Activated naive CD4-positive, alpha-beta T cell (primary cell): ENCODE measurements at places on chromosomes 2 and 18.

GRCh38 chr2:133407341-133407740 lies 160.9 kb downstream of the NCKAP5 start:
- DNase-seq = no peak

GRCh38 chr18:37280701-37281393 lies 284.8 kb downstream of the CELF4 start:
- no peak for DNase-seq

DNA sequence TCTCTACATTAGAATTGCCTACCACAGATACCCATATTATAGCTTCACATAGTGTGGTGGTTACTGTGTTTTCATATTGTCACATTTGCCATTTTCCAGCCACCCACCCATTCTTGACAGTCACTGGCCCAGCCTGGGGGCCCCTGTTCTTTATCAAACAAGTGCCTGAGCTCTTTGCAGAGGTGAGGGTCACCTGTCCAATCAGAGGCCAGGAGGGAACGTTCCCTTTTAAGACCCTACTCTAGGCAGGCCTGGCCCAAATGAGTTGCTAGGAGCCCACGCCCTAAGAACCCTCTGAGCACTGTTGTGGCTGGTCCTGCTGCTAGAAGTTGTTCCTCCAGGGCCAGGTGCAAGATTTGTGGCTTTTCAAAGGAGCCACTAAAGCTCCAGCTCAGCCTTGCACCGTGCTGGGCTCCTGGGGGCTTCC lies 5.2 kb downstream of the IL37 start:
- no peak for DNase-seq

DNA sequence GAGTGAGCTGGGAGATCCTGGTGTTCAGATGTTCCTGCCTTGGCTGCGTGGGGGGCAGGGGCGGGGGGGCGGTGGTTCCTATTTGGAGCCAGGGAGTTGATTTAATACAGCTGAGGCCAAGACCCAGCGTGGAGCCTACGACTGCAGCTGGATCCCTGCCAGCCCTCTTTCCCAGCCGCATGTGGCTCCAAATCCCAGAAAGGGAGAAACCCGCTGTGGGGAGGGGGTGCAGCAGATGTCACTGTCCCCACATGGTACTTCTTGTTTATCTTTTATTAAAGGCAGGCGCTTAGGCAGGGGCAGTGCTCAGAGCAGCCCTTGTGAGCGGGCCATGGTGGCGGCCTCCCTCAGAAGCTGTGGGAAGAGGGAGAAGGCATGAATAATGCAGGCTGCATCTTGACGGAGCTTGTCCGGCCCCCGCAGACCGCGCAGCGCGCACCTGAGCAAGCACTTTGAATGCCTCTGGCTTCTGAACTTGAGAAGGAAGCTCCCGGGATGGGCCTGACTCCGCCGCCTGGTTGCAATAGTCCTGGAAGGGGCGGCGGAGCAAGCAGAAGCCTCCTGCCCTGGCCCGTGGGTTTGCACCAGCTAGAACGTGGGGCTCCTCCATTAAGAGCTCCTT lies 112.1 kb downstream of the GLI2 start:
- no peak for DNase-seq

GRCh38 chr2:169562519-169562918 lies 11.1 kb downstream of the FASTKD1 start:
- DNase-seq = no peak

DNA sequence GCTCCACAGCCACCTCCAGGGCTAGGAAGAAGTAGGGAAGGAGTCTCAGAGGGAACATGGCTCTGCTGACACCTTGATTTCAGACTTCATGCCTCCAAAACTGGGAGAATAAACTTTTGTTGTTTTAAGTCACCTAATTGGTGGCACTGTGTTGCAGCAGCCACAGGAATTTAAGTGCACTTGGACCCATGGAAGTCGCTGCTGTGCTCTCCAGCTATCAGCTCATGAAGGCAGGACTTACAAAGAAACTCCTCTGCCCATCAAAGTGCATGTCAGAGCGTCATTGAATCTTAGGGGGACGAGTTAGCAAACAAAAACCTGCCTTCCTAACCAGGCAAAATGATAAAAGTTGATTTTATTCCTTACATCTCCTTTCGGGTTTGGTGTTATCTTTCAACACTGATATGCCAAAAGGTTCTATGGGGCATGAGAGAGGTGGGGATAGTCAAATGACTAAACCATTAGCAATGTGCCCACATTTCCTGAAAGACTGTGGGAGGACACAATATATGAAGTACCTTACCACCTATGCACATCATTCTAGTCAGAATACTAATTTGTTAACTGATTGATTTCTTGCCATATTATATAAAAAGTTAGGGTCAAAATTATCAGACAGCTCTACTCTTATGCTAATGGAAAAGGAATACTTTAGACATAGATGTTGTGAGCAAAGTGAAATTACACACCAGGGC lies 235.8 kb upstream of the TNP1 start:
- no peak for DNase-seq

GRCh38 chr2:51290725-51291124 lies 258.8 kb upstream of the NRXN1 start:
- DNase-seq = no peak

DNA sequence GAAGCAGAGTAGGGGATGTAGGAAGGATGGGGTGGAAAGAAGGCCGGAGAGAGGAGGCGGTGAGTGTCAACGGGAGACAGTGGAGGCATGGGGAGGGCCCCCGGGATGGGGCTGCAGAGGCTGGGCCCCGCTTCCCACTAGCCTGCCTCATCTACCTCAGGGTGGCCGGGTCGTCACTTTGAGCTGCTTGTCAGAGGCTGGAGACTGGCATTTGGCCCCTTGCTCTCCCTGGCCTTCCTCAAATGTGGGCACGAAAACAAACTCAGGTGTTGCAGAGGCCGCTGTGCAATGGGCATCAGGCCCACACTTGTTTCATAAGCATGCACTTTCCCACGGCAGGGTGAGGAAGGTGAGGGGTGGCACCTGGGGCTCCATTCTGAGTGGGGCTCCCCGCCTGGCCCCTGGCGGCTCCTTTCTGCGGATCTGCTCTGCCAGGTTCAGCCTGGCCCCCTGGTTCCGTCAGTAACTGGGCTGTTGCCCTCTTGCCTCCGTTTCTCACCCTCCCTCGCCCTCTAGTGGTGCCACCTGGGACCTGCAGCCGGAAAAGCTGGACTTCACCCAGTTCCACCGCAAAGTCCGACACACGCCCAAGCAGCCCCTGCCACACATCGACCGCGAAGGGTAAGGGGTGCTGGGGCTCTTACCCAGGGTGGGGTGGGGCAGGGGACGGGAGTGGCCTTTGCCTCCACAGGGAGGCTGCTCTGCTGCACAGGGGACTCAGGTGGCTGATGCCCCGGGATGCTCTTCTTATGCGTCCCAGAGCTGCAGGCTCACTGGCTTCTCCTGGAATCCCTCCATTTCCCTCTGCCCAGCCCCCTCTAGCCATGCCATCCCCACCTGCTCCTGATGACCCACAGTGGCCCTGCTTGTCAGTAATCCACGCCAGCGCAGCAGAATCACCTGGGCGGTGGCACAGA lies 125.4 kb downstream of the CTIF start:
- peak; percentile 3 for DNase-seq

DNA sequence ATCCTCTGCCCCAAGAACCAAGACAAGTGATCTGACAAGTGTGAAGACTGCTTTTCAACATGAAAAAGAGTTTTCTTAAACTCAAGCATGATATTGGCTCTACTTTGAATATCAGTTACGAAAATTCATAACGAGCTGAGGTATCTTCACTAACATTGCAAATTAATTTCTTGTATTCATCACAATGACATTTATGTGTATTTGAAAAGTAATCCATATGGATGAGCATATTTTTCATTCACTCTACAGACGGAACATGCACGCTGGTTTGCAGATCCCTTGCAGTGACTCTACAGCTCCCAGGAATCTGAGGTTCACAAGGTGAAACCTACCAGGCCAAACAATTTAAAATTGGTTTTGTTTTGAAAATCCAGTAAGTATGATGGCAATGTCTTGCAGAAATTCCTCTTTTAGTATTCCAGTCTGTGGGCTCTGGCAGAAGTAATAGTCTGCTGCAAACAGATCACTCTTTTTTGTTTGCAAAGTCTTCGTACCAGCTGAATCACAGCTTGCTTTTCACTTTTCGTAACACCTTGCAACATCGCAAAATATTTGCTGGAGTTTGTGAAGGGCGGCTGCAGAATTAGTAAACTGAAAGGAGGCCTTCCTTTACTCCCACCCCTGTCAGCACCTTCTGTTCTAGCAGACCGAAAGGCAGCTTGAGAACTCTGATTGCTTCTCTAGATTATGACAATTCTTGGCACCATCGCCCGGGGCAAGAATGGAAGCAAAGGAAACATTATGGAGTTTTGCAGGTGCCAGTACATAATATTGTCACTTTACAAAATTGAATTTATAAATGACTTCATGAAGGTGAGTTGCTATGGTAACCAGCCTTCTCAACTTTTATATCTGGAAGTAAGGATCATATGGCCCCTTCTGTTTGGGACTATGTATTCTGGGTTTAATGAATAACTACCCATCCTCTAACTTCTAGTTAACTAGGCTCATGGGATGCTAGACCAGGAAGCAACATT lies 168.7 kb downstream of the TMEM247 start:
- DNase-seq = no peak

DNA sequence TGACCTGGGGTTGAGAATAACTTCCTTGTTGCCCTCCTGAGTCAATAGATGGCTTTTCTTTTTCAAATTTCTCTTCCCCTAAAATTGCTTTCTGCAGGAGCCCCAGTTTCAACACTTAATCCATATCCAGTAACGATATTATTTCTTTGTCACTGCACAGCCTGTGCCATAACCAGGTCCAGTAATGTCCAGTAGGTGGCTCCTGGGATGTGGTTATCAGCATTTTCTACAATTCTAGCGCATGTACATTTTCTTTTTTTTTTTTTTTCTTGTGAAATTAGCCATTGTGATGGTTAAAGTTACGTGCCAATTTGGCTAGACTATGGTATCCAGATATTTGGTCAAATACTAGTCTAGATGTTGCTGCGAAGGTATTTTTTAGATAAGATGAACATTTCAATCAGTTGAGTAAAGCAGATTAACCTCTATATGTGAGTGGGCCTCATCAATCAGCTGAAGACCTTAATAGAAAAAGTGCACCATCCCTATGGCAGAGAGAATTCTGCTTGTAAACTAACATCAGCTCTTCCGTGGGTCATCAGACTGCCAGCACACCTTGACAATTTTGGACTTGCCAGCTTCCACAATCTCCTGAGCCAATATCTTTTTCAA lies 72.9 kb upstream of the SCG2 start:
- DNase-seq = no peak

DNA sequence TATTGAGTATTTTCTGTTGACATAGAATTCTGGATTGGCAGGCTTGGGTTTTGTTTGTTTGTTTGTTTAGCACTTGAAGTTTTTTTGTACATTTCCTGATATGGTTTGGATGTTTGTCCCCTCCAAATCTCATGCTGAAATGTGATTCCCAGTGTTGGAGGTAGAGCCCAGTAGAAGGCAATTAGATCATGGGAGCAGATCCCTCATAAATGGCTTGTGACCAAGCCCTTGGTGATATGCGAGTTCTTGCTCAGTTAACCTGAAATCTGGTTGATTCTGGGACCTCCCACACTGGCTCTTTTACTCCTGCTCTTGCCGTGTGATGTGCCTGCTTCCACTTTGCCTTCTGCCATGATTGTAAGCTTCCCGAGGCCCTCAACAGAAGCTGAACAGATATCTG lies 98.0 kb downstream of the PTPN4 start:
- no peak for DNase-seq

- DNase-seq = no peak
Measured at GRCh38 chr2:69545477-69545932, 98.0 kb downstream of the AAK1 start.

DNA sequence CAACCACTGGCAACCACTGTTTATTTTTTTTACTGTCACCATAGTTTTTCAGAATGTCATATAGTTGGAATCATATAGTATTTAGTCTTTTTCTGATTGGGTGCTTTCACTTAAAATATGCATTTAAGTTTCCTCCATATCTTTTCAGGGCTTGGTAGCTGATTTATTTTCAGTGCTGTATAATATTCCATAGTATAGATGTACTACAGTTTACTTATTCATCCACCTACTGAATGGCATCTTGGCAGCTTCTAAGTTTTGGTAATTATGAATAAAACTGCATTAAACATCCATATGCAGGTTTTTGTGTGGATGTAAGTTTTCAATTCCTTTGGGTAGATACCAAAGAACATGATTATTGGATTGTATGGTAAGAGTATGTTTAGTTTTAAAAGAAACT lies 23.0 kb downstream of the CFAP221 start:
- DNase-seq = no peak

GRCh38 chr2:174786066-174786725 lies 21.9 kb upstream of the CHRNA1 start:
- DNase-seq = no peak

GRCh38 chr18:39487932-39488331 lies 1922.3 kb upstream of the CELF4 start:
- DNase-seq = no peak
